Esophagus squamous epithelium (tissue), 5 donors: ENCODE measurements at places on chromosomes 4 and X.

DNA sequence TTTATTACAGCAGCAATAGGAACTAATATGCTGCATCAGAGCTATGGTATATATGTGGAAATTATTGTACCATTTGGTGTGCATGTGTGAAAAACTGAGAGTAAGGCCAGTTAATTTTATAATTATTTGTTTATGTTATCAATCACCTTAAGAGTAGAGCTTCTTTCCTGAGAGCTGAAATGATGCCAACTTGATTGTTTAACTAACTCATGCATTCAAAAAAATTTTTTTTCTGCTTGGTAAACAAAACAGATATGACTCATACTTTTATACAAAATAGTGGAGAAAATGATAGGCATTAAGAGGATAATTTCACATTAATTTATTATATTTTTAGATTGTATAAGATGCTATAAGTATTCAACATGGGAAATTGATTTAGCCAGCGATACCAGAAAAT is 622.7 kb downstream of the RAPGEF2 start:
- no peak for DNase-seq

GRCh38 chr4:119794681-119795080 is 166.1 kb upstream of the PDE5A start:
- no peak for DNase-seq

DNA sequence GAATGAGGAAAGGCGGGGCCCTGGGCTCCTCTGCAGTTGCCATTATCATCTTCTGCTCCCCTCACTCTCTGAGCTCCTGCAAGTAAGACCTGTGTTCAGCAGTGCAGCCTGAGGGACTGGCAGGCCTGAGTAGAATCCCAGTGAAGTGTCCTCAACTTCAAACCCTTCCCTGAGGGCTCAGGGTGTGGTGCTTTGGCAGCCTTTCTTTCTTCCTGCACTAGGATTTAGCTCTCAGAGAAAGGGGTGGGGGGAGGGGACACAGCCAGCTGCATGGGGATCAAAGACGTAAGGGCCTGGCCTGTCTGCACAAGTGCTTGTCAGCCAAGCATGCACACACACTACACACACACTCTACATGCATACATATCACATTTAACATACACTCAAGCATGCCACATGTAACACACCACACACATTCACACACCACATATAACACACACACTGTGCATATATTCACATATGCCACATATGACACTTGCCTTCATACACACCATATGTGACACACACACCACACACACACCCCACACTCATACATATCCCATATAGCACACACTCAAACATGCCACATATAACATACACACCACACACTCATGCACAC is 223.4 kb upstream of the RPL34 start:
- DNase-seq, result no peak

DNA sequence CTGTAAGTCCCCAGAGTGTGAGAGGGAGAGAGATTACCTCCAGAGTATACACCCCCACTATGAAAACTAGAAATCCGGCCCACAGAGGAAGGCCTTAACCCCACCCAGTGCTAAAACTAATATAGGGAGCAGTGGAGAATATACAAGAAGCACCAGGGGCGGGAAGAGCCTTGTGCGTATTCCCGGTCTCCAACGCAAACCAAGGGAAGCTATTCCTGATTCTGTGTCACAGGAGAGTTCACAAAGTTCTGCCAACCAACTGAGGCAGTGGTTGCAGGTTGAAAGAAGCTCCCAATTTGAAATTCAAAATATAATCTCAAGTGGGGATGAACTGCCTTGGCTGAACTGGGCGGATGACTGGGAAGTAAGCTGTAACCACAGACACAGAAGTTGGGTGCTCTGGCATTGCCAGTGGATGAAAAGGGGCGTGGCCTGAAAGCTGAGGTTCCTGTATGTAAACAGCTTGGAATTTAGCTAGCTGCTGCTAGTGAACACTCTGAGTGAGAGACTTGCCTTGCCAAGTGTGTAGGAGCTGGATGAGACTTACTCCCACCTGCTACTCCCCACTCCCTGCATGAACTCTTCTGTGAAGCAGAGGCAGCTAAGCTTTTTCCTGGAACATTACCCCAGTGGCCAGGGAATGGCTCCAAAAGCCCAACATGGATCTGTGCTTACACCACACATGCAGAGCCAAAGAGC is 32.7 kb downstream of the ELF2 start:
- no peak for DNase-seq

DNA sequence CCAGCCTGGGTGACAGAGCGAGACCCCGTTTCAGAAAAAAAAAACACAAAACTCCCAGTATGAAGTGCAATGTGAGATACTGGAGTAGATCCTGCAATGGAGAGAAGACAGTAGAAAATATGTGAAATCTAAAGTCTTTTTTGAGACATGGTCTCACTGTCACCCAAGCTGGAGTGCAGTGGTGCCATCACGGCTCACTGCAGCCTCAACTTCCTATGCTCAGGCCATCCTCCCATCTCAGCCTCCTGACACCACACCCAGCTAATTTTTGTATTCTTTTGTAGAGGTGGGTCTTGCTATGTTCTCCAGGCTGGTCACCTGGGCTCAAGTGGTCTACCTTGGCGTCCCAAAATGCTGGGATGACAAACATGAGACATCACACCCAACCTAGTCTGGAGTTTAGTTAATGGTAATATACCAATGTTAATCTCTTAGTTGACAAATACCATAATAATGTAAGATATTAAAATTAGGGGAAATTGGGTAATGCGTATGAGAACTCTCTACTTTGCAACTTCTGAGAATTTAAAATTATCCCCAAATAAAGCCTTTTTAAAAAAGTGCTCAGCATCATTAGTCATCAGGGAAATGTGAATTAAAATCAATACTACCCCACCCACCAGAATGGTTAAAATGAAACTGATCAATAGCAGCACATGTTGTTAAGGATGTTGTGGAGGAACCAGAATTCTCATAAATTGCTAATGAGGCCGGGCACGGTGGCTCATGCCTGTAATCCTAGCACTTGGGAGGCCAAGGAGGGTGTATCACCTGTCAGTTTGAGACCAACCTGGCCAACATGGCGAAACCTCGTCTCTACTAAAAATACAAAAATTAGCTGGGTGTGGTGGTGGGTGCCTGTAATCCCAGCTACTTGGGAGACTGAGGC is 15.0 kb downstream of the RBMX start:
- no peak for DNase-seq

GRCh38 chrX:35076061-35076460 is 133.5 kb downstream of the FAM47B start:
- no peak for DNase-seq

GRCh38 chr4:95129821-95130311 is 372.1 kb downstream of the BMPR1B start:
- DNase-seq, result no peak
